ENCODE measurements at places on chromosomes 7 and 10.

GRCh38 chr10:14032406-14032998 is 298.2 kb downstream of the FRMD4A start:
- DNase-seq: no peak

DNA sequence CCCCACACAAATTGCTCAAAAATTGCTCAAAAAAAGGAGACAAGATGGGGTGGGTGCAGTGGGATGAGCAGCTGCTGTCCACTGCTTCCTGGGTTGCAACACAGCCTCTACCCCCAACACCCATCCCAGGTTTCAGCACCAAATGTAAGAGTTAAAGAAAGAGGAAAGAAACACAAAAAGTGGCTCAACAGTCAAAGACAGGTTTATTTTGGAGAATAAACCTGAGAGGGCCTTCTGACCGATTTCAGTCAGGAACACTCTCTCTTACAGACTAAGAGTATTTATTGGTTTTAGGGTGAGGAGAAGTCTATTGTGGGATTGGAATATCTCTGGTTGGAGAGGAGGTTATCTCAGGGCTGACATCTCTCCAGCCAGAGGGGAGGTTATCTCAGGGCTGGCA is 28.4 kb downstream of the OR13A1 start:
- DNase-seq: no peak

DNA sequence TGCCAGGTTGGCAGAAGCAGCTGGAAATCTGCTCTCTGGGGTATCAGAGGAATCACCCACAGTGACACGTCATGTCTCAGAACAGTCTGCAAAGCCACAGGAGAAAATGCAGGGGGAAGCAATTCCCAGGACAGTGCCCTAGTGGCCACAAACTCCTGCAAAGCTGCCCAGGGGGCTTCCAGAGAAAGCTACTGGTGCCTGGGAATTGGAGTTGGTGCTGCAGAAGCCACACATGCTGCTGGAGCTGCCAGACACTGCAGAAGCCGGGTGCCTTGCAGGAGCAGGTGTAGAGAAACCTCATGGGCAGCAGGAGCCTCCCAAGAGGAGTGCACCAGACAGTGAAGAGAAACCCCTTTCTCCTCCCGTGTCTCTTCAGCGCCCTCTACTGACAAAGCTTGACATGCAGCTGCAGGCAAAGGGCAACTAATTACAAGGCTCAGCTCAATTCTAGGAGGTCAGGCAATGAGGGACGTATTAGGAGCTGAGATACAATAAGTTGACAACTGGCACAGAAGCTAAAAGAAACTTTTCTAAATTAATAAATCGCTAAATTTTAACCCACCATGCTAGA is 30.2 kb upstream of the NUB1 start:
- DNase-seq: no peak

DNA sequence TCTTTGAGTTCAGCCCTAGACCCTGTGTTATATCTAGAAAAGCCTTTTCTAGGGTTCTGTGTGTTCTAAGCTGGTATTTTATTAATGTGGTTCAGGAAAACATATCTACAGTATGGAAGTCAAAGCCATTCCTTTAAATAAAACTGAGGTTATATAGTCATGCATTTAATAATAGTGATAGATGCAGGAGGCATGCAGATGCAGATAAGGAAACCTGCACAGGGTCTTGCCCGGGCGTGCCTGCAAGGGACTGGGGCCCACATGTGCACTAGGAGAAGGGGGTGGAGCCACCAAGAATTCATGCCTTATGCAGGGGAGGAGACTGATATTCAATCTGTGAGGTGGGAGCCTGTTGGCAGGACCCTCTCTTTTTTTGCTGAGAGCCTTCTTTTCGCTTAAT is 171.5 kb downstream of the PRPF18 start:
- DNase-seq: no peak

- DNase-seq: no peak
Observed at GRCh38 chr10:103578782-103579382, 85.4 kb downstream of the NEURL1 start.
